Karpas-422 (cell line): ENCODE measurements at places on chromosomes 4 and X. TPM values are rescaled to one million over a fixed set of nuclear protein-coding genes. Genes with fewer than 3 reads are reported as not detected.

DNA sequence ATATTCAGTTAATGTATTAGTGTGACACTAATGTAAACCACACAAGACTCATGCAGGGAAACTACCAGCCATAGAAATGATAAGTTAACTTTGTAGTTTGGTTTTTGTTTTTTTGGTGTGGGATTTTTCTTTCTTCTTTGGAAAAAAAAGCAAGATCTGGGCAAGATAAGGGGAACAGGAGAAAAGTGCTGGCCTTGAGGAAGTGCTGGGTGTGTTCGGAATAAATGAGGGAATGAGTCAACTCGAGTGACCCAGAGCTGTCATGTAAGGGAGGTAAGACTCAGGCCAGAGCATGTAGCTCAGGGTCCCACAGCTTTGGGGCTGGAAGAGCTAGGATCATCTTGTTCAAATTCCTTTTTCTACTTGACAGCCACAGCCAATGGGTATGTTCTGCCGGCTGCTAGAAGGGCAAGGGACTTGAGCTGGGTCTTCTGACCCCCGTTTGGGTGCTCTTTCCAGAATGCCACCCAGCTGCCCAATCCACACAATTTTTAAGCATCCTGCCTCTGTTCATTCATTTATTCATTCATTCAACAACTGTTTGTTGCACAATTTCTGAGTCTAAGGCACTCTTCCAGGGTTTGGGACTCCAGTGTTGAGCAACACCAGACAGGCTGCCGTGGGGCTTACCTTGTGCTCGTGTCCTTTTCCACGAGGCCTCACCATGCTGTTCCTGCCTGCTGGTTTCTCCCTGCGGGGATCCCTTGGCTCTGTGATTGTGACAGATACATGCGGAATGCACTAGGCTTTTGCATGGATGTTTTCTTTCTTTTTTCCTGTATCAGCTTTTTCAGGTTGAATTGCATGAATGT is 54.5 kb downstream of the CLDN34 start:
- DNase-seq, result no peak

DNA sequence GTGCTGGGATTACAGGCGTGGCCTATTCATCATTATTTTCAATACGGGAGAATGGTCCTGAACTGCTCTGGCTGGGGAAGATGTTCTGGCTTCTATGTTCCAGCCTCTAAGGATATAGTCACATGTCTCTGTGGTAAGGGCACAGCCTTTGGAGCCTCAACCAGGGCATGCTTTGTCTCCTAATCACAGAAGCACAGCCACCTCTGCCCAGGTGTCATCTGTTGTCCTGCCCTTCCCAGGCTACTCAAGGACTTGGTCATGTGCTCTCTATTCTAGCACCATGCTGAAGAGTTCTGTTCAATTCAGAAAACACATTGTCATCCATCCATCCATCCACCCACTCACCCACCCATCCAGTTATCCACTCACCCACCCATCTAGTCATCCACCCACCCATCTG is 29.5 kb downstream of the ASMTL start:
- no peak for DNase-seq

CLIC2 gene
- 0.07 TPM in 1 of 2 replicates, not detected in the other for total RNA-seq

- DNase-seq, result no peak
These were observed 53.8 kb downstream of the FAM53A start for GRCh38 chr4:1630266-1630665.

DNA sequence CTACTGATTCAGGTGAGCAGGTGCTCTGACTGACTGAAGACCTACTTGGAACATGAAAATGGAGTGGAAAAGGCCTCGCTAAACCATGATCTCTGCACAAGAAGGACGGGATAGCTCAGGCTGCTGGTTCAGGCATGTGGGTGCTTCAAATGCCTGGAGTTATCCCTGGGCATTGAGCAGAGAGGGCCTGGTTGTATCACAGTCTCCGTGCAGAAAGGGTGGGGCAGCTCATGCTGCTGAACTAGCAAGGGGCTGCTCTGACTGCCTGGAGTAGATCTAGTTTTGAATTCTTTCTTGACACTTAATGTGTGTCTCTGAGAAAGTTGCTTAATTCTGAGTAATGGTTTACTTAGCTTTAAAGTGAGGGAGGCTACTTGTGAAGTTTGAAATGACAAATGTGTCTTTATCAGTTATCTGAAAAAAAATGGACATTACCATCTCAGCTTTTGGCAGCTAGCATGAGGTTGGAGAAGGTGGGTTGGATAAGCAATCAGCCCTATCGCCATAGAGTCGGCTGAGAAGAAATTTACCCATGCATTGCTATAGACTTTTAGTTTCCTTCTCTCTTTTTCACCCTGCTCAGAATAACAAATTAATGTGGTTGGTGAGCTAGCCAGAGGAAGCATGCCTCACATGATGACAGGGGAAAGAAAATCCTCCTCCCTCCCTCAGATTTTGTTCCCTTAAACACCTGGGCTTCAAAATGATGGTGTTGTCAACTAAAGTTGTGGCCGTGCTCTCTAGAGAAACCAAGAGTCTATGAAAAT is 832.4 kb downstream of the STIM2 start:
- no peak for DNase-seq

- DNase-seq, result no peak
These were observed 165.5 kb downstream of the AWAT2 start for GRCh38 chrX:69884210-69884609.

DNA sequence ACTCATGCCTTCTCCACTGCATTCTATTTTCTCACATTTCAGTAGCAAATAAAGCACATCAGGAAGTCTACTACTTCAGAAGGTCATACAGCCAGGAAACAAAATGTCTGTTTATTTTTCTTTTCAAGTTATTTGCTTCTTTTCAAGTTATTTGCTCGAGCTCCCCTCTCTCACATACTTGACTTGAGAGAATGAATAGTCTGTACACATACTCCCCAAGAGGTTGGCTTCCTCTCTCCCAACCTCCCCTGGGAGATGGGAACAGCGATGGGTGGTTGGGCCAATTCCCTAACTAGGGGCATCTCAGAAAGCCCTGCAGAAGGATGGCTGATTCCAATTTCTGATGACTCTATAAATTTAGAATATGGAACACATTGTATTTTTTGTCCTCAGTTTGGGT is 64.7 kb upstream of the PTPN13 start:
- no peak for DNase-seq

ATP2B3 gene
- not detected in 2 replicates for total RNA-seq
